Pancreas (tissue), 10 donors: ENCODE measurements at places on chromosomes 2 and 18. TPM values are rescaled to one million over a fixed set of nuclear protein-coding genes. Genes with fewer than 3 reads are reported as not detected.

Gene CFAP65
- total RNA-seq, result 0.12 TPM

Gene CASP8
- total RNA-seq, result 8.8 TPM

Gene MXD1
- 8.4 TPM for total RNA-seq

Gene LYPD1
- 2.5 TPM for total RNA-seq

Gene DAW1
- not detected for total RNA-seq
